ENCODE measurements at places on chromosomes 2 and 18. TPM values are rescaled to one million over a fixed set of nuclear protein-coding genes. Genes with fewer than 3 reads are reported as not detected.
A peak's percentile ranks its signal among the peaks of the same experiment; 100 is the strongest.

DNA sequence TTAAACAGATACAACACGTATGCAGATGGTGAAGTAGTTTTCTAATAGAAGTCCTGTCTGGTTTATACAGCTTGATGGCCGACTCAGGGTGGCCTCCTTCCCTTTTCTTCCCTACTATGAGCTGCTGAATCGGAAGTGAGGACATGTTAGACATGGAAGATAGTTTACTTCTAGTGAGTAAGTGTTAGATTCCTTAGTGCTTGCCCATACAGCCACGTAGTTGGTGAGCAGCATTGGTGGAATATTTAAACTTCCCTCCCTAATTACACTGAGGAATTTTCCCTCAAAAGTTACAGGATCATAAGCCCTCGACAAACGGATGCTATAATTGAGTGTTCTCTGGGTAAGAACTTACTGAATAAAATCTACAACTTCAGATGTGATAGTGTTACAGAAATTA lies 52.1 kb downstream of the RHBDD1 start:
- DNase-seq = no peak

DNA sequence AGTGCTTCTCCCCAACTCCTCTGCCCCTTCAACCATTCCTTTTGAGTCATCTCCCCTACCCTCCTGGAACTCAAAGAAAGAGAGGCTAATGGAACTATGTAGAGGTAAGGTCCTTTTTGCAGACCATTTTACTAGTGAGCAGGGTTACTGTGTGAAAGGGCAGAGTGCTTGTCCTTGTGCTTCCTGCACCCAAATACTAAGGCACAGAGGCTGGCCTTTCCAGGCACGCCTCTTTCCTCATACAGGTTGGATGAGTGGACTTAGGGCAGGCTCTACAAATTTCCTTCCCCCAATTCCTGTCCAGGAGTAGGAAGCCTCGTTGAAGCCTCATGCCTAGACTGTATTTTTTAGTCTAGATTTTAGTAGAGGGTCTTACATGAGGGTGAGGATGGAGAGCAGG lies 288.8 kb upstream of the SLC14A2 start:
- DNase-seq = no peak

GRCh38 chr2:26590508-26590907 lies 50.7 kb downstream of the CIB4 start:
- DNase-seq = no peak

DNA sequence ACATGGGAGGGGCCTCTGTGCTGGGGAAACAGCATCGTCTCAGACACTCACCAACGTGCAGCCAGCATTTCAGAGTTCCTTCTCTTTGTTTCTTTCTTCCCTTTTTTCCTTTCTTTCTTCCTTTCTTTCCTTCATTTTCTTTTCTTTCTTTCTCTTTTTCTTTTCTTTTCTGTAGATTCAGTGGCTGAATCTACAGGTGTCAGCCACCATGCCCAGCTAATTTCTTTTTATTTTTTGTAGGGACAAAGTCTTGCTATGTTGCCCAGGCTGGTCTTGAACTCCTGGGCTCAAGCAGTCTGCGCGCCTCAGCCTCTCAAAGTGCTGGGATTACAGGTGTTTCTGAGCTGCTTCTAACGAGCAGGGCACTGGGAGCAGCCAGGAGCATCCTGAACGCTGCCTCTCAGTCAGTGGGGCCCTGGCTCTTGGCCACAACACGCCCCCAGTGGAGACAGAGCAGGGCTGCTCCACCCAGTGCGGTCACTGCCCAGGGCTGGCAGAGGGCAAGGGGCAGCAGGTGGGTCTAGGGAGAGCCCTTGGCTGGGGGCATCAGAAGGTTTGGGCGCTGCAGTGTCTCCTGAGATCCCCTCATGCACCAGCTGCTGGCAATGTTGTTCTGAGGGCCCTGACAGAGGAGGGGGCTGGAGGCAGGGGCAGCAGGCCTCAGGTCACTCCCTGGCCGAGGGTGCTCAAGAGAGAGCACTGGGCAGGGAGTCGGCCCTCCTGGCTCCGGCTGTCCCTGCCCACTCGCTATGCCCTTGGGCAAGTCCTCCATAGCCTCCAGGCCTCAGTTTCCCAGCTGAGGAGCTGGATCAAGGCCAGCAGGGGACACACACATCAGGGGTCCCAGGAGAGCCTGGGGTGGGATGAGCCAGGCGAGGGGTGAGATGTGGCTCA lies 4.7 kb upstream of the KLHL30 start:
- DNase-seq = no peak

GRCh38 chr2:26170795-26171194 lies 2.1 kb upstream of the GAREM2 start:
- no peak for DNase-seq

GRCh38 chr2:59296279-59296678 lies 1055.2 kb upstream of the FANCL start:
- no peak for DNase-seq

DNA sequence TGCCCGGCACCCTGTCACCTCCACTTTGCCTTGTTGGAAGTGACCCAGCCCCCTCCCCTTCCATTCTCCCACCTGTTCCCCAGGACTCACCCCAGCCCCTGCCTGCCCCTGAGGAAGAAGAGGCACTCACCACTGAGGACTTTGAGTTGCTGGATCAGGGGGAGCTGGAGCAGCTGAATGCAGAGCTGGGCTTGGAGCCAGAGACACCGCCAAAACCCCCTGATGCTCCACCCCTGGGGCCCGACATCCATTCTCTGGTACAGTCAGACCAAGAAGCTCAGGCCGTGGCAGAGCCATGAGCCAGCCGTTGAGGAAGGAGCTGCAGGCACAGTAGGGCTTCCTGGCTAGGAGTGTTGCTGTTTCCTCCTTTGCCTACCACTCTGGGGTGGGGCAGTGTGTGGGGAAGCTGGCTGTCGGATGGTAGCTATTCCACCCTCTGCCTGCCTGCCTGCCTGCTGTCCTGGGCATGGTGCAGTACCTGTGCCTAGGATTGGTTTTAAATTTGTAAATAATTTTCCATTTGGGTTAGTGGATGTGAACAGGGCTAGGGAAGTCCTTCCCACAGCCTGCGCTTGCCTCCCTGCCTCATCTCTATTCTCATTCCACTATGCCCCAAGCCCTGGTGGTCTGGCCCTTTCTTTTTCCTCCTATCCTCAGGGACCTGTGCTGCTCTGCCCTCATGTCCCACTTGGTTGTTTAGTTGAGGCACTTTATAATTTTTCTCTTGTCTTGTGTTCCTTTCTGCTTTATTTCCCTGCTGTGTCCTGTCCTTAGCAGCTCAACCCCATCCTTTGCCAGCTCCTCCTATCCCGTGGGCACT lies 4.5 kb downstream of the RETREG2 start:
- no peak for DNase-seq

- peak; percentile 28 for DNase-seq
Observed at GRCh38 chr18:77899972-77900754, 650.5 kb downstream of the GALR1 start.

LRRTM1 gene
- total RNA-seq = not detected

EML6 gene
- total RNA-seq = 2.3 TPM
